Left forelimb (tissue), 1 donor: ENCODE measurements at places on chromosomes 4 and X.

DNA sequence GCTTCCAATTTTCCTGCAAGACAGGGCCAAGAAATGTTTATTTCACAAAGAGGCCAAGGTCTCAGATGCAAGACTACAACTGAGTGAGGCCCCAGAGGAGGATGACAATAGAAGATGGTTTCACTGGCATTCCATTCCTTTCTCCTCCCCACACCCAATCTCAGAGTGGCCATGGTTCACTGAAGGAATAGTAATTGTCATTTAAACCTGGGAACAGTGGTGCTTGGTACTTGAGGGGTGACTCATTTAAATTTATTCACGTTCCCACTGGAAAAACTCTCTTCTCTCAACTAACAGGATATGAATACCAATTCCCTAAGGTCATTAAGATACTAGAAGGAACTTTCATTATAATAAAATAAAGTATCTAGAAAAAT is 35.3 kb upstream of the CXCL8 start:
- no peak for DNase-seq

DNA sequence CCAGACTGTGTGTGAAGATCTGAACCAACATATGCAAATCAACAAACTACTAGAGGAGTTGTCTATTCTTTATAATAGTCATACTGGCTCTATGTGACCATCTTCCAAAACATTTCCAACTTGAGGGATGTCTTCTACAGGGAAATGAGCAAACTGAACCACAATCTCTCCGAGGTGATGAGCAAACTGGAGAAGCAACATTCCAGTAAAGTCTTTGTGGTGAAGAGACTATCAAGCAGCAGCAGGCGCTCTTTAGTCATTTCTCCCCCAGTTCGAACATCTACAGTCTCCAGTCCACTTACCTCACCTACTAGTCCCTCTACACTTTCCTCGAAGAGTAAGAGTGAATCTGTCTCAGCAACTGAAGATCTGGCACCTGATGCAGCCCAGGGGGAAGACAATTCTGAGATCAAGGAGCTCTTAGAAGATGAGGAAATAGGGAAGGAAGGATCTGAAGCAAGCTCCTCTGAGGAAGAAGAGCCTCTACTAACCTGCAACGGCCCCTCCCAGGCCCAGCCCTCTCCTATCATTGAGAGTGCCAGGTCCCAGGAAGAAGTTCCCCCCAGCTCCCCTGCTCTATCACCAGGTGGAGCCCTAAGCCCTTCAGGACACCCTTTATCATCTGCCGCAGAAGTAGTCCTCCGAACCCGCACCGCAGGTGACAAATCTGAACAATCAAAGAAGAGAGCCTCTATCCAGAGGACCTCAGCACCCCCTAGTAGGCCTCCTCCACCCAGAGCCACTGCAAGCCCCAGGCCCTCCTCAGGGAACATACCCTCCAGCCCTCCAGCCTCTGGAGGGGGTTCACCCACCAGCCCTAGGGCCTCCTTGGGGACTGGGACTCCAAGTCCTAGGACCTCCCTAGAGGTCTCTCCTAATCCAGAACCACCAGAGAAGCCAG is 98.1 kb downstream of the HNRNPD start:
- no peak for DNase-seq

- no peak for DNase-seq
These were observed 27.4 kb upstream of the GPR174 start for GRCh38 chrX:79117078-79117477.

- DNase-seq = no peak
These were observed 280.4 kb downstream of the CFAP47 start for GRCh38 chrX:36199928-36200327.

DNA sequence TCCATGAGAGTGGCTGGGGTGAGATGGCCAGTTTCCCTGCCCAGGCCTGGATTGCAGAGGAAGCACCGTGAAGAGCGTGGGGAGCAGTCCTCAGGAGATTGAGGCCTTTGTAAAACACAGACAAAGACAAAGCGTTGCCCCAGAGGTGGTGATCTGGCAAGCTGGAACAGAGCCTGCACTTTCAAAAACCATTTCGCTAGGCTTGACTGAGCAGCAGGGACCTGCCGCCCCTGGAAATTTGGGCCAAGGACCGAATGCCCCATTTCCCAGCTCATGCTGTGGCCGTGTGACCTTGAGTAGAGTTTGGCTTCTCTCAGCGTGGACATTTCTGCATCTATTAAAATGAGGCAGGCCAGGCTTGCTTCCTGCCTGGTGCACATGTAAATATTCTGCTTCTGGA is 381.4 kb downstream of the BCOR start:
- DNase-seq = no peak

DNA sequence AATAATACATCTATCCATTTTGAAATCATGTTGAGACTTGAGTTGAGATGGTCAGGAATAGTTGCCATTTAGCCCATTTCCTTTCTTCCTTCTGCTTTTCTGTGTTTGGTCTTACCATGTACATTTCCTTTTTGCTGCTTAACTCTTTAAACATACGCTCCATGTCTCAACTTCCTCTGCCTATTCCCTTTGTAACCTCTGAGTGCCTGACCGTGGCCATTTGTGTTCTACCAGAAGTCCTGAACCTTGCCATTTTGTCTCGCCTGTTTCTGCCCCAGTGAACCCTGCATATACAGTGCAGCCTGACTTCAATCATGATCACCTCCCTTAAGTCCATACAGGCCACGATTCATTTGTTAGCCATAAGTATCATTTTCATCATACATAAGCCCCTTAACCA is 169.0 kb downstream of the RAPGEF2 start:
- no peak for DNase-seq

GRCh38 chrX:101210630-101211029 is 9.0 kb upstream of the DRP2 start:
- DNase-seq = no peak

GRCh38 chr4:170014359-170015011 is 11.7 kb downstream of the MFAP3L start:
- no peak for DNase-seq

DNA sequence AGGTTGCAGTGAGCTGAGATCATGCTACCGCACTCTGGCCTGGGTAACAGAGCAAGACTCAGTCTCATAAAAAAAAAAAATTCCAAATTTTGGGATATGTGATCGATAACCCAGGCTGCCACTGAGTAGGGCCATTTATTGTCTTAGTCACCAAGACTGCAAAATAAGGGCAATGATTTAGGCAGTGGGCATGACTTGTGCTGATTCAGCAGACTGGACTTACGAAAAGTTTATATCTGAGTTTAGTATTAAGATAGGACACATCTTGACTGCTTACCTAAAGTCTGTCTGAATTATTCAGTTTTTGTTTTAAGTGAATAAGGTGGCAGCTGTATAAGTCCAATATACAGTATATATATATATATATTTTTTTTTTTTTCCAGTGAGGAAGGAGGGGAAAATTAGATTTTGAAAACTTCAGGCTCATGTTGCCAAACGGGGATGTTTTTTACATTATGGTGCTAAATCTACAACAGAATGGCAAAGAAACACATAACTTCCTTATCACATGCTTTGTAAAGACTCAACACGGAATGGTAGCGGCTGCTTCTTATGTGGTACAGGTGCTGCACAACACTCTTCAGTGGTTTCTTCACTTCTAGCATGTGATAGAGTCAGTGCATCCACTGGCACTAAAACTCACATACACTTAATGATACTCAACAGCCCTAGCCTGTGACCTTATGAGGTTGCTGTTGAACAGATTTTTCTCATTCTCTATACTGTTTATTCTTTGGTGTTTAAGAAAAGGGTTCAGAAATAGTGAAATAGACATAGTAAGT is 6.5 kb downstream of the TEX13D start:
- DNase-seq = no peak

- DNase-seq = no peak
These were observed 350.1 kb downstream of the GRXCR1 start for GRCh38 chr4:43242606-43243005.

GRCh38 chr4:14070289-14070880 is 442.9 kb upstream of the BOD1L1 start:
- DNase-seq = no peak

DNA sequence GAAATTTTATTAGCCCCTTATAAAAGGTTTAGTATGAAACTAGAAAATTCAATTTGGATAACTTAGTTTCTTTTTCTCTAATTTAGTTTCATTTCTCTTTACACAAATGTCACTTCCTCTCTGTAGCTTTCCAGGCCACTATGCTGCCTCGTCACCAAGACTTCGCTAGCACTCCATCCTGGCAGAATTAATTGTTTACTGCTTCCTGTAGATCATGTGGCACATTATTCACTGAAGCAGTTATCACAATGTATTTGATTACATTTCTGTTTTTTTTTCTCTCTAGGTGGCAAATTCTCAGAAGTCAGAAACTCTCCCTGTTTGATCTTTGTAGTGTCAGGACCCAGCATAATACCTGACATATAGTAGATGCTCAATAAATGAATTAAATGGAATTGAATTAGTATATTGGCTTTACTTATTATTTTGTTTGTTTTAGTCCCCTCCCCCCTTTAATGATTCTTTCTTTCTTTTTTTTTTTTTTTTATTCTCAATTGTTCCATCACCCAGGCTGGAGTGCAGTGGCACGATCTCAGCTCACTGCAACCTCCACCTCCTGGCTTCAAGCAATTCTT is 9.3 kb upstream of the SAT1 start:
- no peak for DNase-seq

- DNase-seq = no peak
These were observed 297 bp upstream of the MTMR8 start for GRCh38 chrX:64395568-64395929.

DNA sequence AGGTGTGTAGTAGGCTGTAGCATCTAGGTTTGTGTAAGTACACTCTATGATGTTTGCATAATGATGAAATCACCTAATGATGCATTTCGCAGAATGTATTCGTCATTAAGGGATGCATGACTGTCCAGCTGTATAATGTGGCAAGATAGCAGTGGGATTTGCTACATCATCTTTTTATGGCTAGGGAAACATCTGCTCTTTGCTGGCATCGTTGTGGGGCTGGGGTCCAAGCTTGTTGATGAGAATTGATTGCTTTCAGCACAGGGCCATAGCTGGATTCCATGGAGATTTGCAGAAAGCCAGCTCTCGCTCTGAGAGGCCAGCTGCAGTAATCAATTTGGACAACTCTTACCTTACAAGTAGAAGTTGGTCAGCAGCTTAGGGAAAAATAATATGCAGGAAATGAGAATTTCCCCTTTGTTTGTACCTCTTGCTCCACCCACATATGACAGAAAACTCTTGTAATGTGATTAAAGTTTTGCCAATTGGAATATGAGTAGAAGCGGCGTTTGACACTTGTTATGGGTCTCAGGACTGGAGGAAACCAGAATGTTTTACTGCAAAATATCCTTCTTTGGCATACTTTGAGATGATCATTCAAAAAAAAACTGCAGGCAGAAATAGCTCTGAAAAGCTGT is 310.5 kb downstream of the RAPGEF2 start:
- no peak for DNase-seq

DNA sequence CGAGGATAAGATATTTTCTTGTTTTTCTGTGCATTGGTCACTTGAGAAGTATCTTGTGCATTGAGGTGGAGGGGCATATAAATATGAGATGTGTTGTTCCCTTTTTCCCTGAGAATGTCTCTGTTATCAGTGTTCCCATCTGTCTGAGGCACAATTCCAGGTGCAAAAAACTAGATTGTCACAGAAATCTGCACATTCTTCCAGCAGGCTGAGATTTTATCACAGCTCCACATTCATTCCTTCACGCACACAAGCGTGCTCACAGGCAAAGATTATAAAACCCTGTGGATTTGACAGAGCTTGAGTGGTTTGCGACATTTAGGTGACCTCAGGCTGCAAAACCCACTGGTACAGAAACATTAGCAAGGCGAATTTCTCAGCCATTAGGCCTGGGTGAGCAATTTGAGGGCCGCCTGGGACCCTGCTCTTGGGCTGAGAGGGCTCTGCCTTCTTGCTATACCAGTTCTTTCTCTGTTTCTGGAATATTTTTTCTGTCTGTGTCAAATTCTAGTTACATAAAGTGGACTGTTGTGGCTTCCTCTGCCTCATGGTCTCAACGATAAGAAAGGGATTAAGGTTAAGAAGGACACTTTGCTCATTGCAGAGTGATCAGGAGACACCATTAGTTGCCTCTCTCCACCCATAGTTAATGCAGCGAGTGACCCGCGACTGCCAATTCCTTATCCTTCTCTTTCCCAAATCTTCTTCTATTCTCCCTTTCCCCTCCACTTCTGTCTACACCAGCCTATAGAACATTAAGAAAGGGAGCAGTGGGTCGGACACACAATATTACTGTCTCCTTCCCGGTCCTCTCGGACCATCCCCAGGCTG is 86.7 kb upstream of the C1QTNF7 start:
- no peak for DNase-seq

DNA sequence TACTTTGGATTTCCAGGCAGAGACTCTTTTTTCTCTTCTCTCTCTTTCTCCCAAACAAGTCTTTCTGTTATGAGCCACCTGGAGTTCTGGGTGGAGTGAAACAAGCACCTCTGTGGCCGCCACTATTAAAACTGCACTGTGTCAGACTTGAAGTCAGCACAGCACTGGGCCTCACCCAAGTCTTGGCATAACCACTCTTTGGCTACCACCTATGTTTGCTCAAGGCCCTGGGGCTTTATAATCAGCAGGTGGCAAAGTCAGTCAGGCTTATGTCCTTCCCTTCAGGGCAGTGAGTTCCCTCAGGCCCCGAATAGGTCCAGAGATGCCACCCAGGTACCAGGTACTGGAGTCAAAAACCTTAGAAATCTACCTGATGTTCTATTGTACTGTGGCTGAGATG is 52.4 kb downstream of the ITIH6 start:
- DNase-seq = no peak

GRCh38 chr4:25663781-25664180 is 8.1 kb downstream of the SLC34A2 start:
- DNase-seq = no peak

- DNase-seq = no peak
These were observed 18.4 kb upstream of the FAM47E start for GRCh38 chr4:76233083-76233482.

DNA sequence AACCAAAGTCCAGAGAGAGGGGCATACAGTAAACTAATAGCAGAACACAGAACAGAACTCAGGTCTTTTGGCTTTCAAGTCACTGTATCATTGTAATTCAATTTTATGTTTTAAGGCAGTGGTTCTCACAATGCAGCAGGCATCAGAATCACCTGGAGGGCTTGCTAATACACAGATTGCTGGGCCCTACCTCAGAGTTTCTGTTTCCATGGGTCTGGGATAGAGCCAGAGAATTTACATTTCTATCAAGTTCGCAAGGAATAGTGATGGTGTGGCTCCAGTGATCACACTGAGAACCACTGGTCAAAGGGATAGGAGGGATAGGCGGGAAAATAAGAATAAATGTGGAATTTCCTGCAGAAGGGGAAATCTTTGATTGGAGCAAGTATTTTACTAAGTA is 36.7 kb downstream of the LANCL3 start:
- no peak for DNase-seq
